AG10803 (cell line): ENCODE measurements at places on chromosomes 7 and 10.

GRCh38 chr10:14670551-14671240 is 104.0 kb downstream of the FAM107B start:
- peak; percentile 55 for DNase-seq

GRCh38 chr10:5288359-5288758 is 76.4 kb upstream of the UCN3 start:
- DNase-seq: no peak

- DNase-seq: no peak
These were observed 271.9 kb upstream of the DGKB start for GRCh38 chr7:15174485-15174884.

DNA sequence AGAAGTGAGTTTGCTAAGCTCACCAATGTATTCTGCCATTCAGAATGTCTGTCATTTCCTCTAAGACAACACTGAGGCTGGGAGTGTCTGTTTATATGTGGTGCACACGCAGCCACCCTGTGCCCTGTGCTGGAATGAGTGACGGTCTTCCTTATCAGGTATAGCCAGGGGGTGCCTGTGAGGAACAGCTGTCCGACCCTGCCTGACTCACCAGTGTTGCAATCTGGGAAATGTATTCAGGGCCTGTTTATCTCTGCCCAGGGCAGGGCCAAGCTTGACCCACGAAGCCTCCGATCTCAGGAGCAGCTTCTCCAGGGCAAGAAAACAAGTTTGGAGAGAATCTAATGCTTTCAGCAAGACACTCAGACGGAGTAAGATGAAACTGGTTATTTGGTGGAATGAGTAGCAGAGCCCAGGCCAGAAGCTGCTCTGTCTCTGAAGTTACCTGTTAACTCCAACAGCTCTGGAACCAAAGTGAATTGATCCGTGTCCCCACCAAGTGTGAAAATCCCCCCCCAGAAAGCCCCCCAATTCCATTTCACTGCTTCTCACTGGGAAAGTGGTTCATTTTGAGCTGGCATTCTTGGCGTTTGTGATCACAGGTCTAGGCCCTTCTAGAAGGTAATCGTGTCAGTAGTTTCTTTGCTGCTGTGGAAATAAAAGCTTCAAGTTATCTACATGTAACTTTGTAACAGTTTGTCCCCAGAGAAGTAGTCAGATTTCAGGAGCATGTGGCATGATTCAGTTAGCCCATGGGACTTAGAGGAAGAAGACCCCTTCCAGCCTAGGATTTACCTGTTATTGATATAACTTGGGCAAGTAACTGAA is 6.1 kb upstream of the UBE2H start:
- peak; percentile 48 for DNase-seq

DNA sequence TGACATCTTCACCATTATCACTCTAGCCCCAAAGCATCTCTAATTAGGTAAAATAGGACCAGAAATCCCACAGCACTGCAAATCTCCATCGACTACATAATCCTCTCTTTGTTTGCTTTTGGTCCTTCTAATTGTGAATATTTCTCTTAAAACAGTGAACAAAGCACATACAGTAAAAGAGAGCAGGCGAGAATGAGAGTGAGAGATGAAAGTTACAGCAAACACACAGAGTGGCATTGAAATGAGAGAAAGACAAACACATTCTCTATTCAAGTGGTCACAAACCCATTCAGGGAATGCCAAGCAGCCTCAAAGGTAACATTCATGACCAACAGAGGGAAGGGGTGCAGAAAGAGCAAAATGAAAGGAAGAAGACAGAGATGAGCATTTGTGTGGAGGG is 109.8 kb upstream of the PTN start:
- no peak for DNase-seq

DNA sequence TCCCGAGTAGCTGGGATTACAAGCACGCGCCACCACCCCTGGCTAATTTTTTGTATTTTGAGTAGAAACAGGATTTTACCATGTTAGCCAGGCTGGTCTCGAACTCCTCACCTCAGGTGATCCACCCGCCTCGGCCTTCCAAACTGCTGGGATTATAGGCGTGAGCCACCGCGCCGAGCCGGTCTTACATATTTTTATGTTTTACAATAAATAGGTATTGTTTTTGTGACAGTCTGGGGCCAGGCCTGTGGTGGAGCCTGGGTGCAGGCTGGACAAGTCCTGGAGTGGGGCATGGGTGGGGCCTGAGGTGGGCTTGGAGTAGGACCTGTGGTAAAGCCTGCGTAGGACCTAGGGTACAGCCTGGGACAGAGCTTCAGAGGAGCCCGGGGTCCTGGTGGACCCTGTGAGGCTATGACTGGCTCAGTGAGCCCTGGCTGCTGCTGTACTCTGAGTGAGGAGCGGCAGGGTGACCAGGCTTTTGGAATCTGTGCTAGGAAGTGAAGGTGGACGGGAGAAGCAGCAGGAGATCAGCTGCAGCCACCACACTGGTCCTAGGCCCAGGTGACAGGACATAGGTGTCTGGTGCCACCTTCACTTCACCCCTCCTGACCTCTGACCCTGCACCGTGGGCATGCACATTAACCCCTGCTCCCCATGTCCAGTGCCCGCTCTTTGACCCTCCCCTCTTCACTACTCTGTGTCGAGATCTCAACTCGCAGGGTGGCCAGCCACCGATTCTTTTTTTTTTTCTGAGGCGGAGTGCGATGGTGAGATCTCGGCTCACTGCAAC is 9.6 kb upstream of the ZMIZ2 start:
- DNase-seq: no peak

- DNase-seq: no peak
These were observed 33.9 kb upstream of the XPNPEP1 start for GRCh38 chr10:109957092-109957797.

- DNase-seq: no peak
These were observed 1.9 kb downstream of the GRID1 start for GRCh38 chr10:86364491-86365345.

DNA sequence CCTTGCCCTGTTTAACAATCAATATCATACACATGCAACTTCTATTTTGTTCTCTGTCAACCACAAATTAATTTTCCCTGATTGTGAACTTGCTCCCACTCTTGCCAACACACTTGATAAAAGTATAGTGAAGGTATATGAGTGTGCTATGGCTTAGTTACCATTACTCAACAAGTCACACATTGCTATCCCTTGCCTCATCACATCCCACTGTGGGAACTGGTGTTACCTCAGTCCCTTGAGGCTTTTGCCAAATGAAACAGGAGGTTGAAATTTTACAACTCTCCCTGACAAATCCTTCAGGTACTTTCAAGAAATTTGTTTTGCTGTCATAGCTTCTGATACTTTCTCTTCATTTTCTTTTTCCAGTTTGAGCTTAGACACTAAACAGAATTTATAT is 472.5 kb upstream of the SEMA3D start:
- DNase-seq: no peak

GRCh38 chr10:5862360-5862961 is 27.2 kb downstream of the ANKRD16 start:
- no peak for DNase-seq

DNA sequence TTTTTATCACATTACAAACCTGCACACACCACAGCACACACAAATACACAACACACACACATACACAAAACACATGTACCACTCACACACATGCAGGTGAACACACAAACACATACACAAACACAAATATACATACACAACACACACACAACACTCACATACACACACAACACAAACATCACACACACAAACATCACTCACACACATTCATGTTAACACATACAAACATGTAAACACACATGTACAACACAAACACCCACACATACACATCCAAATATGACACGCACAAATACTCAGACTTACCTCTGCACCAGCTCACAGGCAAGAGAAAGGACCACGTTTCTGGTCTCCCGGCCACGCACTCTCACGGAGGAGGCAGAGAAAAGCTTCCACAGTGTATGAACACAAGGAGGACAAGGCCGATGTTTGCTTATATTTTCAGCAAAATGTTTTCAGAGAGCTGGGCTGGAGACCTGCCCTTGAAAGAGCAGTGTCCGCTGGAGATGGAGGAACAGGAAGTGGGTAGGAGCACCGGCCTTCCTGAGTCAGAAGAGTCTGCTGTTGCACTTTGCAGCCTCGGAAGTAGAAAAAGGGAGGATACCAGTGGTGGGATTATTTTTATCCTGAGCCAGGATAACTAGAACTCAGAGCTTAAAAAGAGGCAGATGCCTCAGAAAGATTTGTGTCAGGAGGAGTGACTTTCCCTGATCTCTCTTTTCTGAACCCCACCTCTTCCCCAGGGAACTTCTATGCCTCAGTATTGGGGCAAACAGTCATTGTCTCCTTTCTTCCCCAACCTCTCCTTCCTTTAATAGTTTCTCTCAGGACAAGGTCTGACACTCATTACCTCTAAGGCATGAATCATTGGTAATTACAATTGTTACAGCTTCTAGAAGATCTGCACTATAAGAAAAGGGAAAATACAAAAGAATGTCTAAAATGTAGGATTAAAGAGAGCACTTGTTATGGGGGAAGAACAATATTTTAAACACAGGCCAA is at the start of gene GIMAP6:
Gene GIMAP6 (minus strand): TSS at position 520 of the 999 bp plus-strand sequence. CDS start 2,243 bp downstream, outside the sequence.
- no peak for DNase-seq

DNA sequence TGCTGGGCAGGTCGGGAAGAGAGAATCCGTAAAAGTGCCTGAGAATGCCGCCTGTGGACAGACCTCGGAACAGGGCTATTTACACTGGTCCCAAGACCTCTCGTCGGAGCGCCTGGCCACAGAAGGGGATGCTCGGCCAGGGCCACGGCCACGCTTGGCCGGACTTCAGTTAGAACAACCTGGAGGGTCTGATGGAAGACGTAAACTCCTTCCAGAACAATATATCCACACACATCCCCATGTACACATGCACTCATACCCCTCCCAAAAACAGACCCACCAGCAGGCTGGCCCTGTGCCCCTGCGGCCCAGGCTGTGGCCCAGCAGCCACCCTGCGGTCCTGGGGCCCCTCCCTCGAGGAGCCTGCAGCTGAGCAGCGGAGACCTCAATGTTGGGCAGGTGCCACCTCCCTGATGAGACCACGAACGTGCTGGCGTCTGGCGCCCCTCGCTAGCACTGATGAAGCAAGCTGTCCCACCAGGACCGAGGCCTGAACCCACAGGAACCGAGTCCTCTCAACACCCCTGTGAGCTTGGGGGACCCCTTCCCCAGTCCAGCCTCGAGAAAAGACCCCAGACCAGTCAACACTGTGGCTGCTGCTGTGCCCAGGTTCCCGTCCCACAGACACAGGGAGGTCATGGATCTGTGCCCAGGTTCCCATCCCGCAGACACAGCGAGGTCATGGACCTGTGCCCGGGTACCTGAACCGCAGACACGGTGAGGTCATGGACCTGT is 8.9 kb downstream of the CFAP46 start:
- DNase-seq: no peak

GRCh38 chr10:88952647-88953111 is at the start of gene ACTA2:
TSS of gene ACTA2 (minus strand) at chr10:88952773. CDS start at chr10:88948930, 3,843 bp downstream.
- DNase-seq: peak; percentile 83

DNA sequence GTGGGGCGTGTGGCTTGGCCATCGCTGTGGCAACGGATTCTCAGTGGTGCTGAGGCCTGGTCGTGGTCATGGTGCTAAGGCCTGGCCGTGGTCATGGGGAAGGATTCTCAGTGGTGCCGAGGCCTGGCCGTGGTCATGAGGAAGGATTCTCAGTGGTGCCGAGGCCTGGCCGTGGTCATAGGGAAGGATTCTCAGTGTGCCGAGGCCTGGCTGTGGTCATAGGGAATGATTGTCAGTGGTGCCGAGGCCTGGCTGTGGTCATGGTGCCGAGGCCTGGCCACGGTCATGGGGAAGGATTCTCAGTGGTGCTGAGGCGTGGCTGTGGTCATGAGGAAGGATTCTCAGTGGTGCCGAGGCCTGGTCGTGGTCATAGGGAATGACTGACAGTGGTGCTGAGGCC is 327.9 kb downstream of the ADARB2 start:
- no peak for DNase-seq

DNA sequence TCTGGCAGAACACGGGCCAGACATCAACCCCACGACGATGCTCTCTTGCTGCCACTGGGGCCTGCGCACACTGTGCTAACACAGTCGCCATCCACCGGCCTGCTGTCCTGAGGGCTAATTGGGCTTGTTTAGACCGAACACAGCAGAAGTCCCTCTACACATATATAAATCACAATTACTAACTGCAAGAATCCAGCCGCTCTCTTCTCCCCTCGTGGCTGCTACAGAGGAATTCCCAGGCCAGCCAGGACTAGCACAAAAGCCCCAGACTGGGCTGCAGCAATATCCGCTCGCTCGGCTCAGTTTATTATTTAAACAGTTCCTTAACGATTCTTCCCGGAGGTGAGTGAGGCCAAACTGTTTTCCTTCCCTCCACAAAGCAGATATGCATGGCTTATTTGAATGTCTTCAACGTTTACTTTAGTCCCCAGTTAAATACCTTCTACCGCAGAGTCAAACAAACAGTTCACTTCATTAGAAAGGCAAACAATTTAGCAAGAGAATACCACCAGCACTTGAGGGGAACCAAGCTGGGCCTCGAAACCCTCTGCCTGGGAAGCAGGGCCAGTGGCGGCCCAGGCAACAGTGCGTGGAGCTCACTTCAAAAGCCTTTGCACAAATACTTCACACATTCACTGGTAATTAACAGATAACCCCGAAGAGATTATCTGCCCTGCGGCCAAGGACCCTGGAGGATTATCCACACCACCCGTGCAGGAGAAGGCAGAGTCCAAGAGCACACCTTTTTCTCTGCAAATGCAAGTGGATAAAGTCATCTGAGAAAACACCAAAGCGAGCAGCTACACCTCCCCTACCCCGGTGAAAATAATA is 145.3 kb downstream of the GLI3 start:
- no peak for DNase-seq

DNA sequence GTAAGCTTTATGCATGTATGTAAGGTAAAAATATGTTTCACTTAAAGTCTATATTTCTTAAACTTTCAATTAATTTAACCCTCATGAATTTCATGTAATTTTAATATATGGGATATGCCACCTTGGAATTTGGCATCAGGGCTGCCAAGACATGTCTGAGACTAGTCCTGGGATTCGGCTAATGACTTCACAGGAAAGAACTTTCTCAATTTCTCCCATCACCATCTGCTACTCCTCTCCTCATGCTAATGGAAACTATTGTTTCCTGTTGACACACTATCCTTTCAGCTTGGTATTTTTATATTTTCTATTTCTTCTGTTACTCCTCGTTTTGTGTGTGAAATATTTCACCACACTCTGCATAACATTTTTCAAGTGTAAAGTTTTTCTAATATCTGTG is 205.9 kb downstream of the ARL4A start:
- DNase-seq: peak; percentile 80

GRCh38 chr10:117543225-117544003 is 868 bp downstream of the EMX2 start:
- peak; percentile 52 for DNase-seq
